ENCODE measurements at places on chromosomes 1 and 21. TPM values are rescaled to one million over a fixed set of nuclear protein-coding genes. Genes with fewer than 3 reads are reported as not detected.

The F5 gene
- total RNA-seq, result not detected

The ZNF644 gene
- total RNA-seq, result 41.0 TPM

The PBX1 gene
- 85.3 TPM for total RNA-seq

The PLEKHN1 gene
- 0.28 TPM for total RNA-seq

The PIK3R3 gene
- total RNA-seq, result 2.1 TPM

The VAMP3 gene
- total RNA-seq, result 66.5 TPM

The TXNDC12 gene
- total RNA-seq, result 39.5 TPM

The HNRNPCL2 gene
- total RNA-seq, result not detected

The AK4 gene
- total RNA-seq, result 16.8 TPM

The NTMT2 gene
- total RNA-seq, result not detected

The MNDA gene
- not detected for total RNA-seq

The RGS4 gene
- 30.6 TPM for total RNA-seq

The AADACL4 gene
- 0.83 TPM for total RNA-seq

The RBM11 gene
- not detected for total RNA-seq

The NT5C1A gene
- total RNA-seq, result not detected
